Hair follicle dermal papilla cell (primary cell): ENCODE measurements at places on chromosomes 16 and 17. TPM values are rescaled to one million over a fixed set of nuclear protein-coding genes. Genes with fewer than 3 reads are reported as not detected.

NPIPB2 gene
- total RNA-seq = 2.8 and 3.6 TPM in 2 replicates

NEUROD2 gene
- total RNA-seq = not detected in 2 replicates

ACSM2A gene
- not detected in 2 replicates for total RNA-seq

AGRP gene
- not detected in 2 replicates for total RNA-seq

AATK gene
- 0.12 and 0.16 TPM in 2 replicates for total RNA-seq

LRRC75A gene
- total RNA-seq = 0.12 and 0.32 TPM in 2 replicates

KRT15 gene
- 0.32 and 0.97 TPM in 2 replicates for total RNA-seq

C1QTNF8 gene
- not detected in 2 replicates for total RNA-seq

SP6 gene
- 0.12 and 0.16 TPM in 2 replicates for total RNA-seq

KRT32 gene
- total RNA-seq = not detected in 2 replicates

UTS2R gene
- 0.32 TPM in 1 of 2 replicates, not detected in the other for total RNA-seq

TMIGD1 gene
- total RNA-seq = not detected in 2 replicates

SNAI3 gene
- total RNA-seq = 0.12 TPM in 1 of 2 replicates, not detected in the other
